ENCODE measurements at places on chromosomes 6 and 20.

GRCh38 chr20:45300961-45301360 is 5.7 kb upstream of the RBPJL start:
- no peak for DNase-seq

DNA sequence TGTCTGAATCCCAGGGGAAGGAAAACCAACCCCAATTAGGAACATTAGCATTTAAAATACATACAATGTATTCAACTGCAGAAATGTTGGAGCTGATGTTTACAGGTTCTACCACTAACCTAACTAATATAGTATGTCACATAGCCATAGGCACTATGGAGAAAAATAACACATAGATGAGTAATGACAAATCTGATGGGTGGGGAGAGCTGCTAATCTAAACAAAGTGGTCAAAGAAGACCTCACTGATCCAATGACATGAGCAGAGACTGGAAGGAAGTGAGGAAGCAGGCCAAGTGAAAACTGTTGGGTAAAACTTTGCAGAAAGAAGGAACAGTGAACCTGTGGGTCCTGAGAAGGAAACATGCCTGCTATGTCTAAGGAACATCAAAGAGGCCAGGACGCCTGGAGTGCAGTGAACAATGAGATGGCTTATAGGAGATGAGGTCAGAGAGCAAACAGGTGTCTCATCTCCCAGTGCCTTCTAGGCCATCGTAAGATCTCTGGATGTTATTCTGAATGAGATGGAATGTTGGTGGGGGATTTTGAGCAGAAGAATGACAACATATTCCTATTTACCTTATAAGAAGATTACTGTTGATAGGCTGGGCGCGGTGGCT is 135.7 kb downstream of the ALDH8A1 start:
- no peak for DNase-seq

DNA sequence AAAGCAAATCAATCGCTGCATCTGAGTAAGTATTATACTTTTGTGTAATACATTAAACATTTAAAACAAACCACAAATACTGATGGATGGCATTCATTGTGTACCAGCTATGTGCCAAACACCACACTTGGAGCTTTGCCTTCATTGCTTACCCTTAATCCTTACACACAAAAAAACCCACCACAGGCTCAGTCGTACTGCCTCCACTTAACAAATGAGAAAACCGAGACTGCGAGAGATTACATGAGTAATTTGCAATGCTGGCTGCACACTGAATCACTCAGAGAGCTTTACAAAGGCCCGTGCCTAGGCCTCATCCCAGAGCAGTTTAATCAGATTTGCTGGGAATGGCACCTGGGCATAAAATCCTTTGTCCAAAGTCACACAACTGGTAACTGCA is 130.5 kb downstream of the EDN1 start:
- DNase-seq, result no peak

GRCh38 chr6:32963866-32964265 is 4.5 kb upstream of the BRD2 start:
- DNase-seq, result no peak

GRCh38 chr6:31836474-31837368 is 9.2 kb downstream of the HSPA1B start:
- DNase-seq, result no peak

GRCh38 chr6:25615471-25615870 is 36.5 kb upstream of the SCGN start:
- no peak for DNase-seq
